ENCODE measurements at places on chromosomes 12 and 14.

DNA sequence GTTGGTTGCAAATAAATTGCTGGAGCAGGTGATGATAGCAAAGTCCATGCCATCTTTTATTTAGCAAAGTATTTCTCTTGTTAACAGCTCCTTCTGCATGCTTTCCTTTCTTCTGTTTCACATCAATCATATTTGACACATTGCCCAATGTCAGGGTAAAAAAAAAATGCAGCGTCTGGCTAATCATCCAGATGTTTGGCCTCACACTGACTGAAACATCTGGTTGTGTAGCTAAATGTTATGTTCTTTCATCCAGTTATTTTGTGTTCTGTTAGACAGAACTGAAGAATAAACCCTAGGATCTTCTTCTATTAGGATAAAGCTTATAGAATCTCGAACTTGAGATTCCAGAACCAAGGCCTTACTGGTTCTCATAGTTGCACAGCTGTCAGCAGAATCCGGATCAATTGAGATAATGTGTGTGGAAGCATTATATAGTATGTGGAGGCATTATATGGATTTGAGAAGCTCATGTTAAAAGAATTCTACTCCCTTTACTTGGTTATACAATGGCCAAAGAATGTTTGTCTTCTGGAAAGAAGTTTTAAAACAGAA lies 859.2 kb downstream of the DIO2 start:
- DNase-seq: no peak

- DNase-seq: no peak
Observed at GRCh38 chr12:86331457-86331856, 75.3 kb upstream of the MGAT4C start.

- no peak for DNase-seq
Observed at GRCh38 chr12:496736-497135, 37.0 kb downstream of the B4GALNT3 start.

GRCh38 chr14:68580096-68580645 lies 212.7 kb downstream of the ZFP36L1 start:
- DNase-seq: no peak

GRCh38 chr14:95889236-95889979 lies 12.8 kb downstream of the TUNAR start:
- DNase-seq: peak; percentile 4

GRCh38 chr14:32572867-32573150 lies 243.7 kb downstream of the AKAP6 start:
- DNase-seq: no peak

- DNase-seq: peak; percentile 55
Observed at GRCh38 chr14:106174206-106174605, 647.8 kb downstream of the TMEM121 start.

DNA sequence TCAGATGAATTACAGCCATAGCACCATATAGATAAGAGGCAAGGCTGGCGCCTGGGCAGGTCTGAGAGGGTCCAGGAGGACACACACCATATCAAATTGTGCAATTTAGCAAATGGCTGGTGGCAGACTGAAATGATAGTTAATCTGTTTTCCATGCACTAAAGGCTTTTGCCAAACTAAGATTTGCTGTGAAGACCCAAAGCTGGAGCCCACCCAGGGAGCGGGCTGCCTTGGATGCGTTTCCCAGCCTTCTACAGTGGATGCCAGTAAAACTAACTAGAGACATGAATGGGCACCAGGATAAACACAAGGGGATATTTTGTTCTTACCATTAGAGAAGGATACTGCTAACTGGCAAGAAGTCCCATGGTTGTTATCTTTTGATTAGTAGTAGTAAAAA lies 475.1 kb downstream of the DPF3 start:
- no peak for DNase-seq

DNA sequence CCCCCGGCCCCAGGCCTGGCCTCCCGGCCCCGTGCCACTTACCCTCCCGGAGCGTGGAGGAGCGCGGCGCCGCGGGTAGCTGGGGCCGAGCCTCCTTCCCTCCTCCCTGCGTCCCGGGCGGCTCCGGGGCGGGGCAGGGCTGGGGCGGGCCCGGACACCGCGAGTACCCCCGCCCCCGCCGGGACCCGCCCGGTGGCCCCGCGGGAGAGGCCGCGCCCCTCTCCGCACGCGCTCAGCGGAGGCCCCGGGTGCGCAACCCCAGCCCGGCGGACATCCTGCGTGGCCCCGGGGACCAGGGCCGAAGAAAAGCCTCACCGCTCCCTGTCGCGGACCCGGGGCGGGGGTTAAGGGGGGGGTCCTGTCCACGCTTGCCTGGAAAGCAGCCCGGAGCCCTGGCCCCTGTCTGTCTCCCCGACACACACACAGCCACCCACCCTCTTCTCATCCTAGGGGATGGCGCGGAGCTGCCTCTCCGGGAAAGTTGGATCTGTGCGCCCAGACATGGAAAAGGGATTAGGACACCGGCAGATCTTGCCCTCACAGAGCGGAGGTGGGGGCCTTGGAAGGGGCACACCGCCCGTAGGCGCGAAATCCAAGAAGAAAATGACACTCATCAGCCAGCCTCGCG lies at the start of gene SYNE3:
TSS of gene SYNE3 (minus strand) at position 97 of the 628 bp plus-strand sequence. CDS start 40,829 bp downstream, outside the sequence.
- DNase-seq: peak; percentile 37

GRCh38 chr12:1594261-1595025 lies at the start of gene FBXL14:
Gene FBXL14, minus strand, starts transcription at chr12:1594581. Its CDS starts 515 bp downstream, at chr12:1594066.
- DNase-seq: peak; percentile 90

DNA sequence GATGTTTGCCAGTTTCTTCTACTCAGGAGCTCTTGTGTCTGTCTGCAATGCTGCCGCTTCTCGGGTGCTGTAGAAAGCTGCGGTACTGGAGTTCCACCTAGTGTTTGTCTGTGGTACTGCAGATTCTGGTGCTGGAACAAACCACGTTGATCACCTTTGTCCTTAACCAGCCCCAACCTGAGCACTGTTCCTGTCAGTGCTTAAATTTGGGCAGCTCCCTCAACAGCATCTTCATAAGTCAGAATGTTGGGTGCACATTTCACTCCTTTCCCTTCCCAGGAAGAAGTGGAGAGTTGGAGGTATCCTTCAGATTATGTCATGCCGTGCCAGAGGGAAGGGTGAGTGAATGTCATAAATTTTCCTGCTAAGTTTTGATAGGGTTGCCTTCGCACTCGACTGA lies 48.7 kb upstream of the LALBA start:
- DNase-seq: peak; percentile 78

GRCh38 chr12:131038961-131039950 lies 85.5 kb downstream of the ADGRD1 start:
- no peak for DNase-seq

GRCh38 chr14:103503296-103503695 lies 19.3 kb downstream of the CKB start:
- no peak for DNase-seq

DNA sequence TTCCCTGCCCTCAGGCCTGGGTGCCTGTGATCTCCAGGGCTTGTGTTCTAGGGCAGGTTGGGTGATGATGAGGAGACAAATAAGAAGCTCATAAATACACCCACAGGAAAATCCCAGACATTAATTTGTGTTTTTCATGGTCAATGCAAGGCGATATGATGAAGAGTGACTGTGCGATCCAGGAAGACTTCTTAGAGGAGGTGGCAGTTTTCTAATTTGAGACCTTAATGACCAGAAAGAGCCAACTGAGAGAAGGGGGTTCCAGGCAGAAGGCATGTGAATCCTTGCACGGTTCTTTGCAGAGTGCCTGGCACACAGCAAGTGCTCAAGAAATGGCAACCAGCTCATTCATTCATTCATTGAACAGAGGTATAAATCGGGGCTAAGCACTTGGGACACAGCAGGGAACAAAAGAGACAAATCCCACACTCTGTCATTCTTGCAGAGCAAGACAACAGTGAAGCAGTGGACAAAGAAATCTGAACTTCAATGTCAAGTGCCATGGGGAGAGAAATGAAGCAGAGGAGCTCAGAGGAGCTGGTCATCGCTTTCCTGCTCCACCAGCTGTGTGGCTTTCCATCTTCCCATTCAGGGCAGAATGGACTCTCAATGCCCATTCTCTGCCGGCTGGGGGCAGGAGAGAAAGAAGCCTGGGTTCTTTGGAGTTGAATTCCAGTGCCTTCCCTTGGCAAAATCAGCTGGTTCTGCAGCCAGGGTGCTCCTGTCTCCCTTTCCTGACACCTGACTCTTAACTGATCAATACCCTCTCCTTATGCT lies 128.3 kb downstream of the AACS start:
- DNase-seq: no peak

DNA sequence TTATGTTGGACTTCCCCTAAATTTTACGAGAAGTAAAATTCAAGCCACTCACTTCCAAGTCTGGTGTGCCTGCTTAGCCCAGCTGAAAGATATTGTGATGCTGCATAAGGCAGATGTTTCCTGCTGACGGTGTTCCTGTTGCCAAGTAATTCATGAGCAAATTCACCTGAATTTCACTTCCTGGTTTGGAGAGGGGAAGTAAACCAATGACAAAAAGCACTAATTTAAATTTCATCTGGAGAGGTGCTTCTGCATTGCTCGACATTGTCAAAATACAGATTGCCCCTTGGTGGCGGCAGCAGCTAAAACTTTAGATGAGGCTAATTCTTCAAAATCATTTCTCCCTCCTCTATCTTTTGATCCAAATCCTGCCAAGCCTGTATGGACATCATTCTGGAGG lies 281.1 kb downstream of the AACS start:
- DNase-seq: no peak

- DNase-seq: no peak
Observed at GRCh38 chr12:104579718-104580495, 123.2 kb downstream of the CHST11 start.

- DNase-seq: no peak
Observed at GRCh38 chr14:38710881-38711280, 392.2 kb downstream of the SEC23A start.

DNA sequence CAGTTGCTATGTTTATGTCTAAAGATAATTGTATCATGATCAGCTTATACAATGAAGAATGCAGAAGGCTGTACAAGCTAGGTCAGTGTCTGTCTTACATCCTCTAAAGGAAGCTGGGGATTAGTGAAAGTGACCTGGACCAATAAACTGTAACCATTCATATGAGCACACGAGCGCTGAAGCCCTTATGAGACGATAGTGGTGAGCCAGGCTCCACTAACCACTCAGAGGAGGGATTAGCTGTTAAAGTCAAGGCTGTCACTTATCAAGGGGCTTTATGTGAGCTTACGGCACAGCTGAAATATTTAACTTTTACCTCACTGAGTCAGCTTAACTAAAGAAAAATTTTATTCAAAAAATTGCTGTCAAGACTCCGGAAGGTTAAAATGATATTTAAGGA lies 30.3 kb downstream of the NDUFA12 start:
- no peak for DNase-seq

DNA sequence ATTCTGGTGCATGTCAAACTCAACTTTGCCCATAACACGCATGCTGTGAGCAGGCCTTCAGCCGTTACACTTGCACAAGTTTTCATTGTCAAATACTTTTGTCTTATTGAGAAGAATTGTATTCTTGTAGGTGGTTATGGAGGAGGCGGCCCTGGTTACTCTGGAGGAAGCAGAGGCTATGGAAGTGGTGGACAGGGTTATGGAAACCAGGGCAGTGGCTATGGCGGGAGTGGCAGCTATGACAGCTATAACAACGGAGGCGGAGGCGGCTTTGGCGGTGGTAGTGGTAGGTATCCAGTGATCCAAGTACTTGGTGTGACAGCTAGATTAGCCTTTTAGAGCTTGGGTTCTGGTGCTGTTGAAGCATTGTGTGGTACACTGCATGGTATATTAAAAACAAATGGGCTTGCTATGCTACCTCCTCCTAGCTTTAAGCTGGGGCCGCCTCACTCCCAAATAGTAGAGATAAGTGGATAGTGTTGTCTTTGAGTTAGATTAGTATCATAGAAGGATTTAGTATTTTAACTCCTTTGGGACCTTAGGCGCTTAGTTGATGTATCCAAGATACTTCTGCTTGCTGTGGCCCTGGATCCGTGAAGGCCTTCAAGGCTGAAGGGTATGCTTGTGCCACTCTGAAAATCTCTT lies 2.5 kb downstream of the HNRNPA1 start:
- no peak for DNase-seq

DNA sequence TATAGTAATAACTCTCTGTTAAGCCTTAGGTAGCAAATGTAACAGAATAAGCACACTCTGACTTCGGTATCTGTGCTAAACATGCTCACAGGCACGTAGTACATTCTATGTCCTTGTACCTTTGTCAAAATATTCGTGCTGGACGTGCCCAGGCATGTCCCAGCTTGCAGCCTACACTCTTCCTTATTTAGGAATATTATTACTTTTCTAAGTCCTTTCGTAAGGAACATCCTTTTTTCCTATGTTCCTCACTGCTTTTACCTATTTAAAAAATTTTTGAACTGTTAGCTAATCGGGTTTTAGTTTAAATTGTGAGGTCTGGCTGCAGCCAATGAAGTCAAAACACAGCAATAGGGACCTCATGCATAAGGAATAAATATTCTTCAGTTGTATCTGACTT lies 24.1 kb upstream of the UBC start:
- DNase-seq: no peak

GRCh38 chr14:63671987-63672386 lies 30.3 kb upstream of the WDR89 start:
- DNase-seq: no peak

DNA sequence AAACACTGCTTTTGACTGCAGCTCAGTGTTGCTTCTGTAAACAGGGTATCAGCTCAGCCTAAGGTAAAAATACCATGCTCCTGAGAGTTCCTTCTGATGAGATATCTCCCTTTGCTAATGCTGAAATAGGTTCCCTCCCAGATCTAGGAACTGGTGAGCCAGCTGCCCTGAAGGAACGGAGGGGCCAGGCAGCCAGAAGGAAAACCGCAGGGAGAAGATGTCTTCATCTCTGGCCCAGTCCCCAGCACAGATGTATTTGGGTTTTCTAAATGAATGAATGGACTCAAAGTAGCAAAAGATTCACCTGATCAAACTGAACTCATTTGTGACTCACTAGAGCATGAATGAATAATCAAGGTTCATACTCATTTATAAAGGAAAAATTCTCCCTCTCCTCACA lies 247.8 kb downstream of the MSRB3 start:
- no peak for DNase-seq

DNA sequence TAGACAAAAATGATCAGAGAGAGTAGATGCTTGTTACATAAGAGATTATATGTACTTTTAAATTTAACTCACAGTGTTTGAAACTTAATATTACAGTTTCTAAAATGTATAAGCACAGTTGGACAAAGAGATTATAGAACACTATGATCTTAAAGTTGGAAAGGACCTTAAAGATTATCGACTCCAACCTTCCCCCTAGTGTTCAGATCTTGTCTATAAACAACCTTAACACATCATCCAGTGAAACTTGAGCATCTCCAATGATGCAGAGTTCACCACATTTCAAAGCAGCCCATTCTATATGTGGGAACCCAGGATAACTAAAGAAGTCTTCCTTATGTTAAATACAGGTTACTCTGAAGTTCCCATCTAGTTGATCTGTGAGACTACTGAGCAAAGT lies 480.8 kb downstream of the RMST start:
- no peak for DNase-seq

- DNase-seq: no peak
Observed at GRCh38 chr14:76385435-76385834, 9.5 kb downstream of the ESRRB start.

DNA sequence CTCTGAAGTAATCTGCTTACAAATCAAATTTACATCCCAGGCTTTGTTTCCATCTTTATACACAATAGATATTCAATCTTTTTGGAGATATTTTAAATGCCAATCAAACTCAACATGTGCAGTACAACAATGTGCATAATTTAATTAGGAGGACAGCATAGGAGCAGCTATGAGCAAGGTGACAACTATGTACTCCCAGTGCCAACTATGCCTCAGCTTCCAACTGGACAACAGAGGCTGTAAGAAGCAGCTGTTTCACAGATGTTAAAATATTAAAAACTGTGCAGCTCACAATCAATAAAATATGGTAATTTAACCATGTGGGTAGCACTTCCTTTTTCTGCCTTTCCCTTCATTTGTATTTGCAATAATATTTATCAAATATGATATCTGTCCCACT lies 99.9 kb downstream of the ST8SIA1 start:
- no peak for DNase-seq

- no peak for DNase-seq
Observed at GRCh38 chr14:76920331-76921087, 94.3 kb downstream of the LRRC74A start.
